Stimulated activated CD4-positive, alpha-beta T cell treated with anti-CD3 and anti-CD28 coated beads, Interleukin-12 subunit alpha, Interleukin-12 subunit beta, amount 100 ng/mL, for 48 hours (primary cell): ENCODE measurements at places on chromosomes 5 and 9.

- DNase-seq: no peak
Observed at GRCh38 chr9:136091582-136092352, 3.3 kb downstream of the NACC2 start.

- DNase-seq: no peak
Observed at GRCh38 chr5:168585119-168585856, 6.1 kb upstream of the PANK3 start.

DNA sequence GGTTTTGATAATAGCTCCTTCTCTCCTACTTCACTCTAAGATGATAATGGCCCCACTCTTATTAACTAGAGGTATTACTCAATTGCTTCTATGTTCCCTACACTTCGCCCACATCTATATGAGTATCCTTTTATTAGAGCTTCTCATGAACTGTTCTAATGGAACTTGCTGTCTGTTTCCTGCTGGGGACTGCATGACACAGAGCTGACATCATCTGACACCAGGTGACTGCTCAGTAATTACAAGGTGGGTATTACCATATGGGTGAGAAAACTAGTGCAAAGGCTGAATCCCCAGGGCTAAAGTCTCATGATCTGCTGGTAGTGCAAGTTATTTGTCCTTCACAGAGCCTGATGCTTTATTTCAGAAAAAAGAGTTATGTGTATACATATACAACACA is 146.2 kb upstream of the PLCXD3 start:
- DNase-seq: no peak

DNA sequence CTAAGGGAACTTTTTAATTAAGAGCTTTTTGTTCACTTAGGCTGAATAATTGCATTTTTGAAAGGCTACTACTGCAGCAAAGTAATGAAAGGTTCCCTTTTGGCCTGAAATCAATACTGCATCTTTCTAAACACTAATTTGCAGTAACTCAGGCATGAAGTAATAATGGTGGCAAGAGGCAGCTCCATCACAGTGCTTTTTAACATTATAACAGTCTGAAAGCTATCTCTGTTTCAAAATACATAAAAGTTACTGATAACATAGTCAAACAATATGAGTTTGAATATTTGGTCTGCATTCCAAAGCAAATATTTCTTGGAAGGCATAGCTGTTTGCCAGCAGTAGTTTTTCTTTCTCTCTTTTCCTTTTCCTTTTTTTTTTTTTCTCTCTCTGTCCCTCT is 113.4 kb downstream of the FBN2 start:
- DNase-seq: no peak

GRCh38 chr5:56305001-56305950 is 72.1 kb upstream of the ANKRD55 start:
- DNase-seq: no peak

- no peak for DNase-seq
Observed at GRCh38 chr5:90802474-90803317, 244.1 kb downstream of the ADGRV1 start.

- DNase-seq: no peak
Observed at GRCh38 chr5:71600783-71601182, 13.6 kb downstream of the MCCC2 start.

GRCh38 chr9:2241461-2241835 is 226.3 kb downstream of the SMARCA2 start:
- DNase-seq: no peak

GRCh38 chr5:79111960-79112702 is 522 bp downstream of the BHMT start:
- DNase-seq: no peak

DNA sequence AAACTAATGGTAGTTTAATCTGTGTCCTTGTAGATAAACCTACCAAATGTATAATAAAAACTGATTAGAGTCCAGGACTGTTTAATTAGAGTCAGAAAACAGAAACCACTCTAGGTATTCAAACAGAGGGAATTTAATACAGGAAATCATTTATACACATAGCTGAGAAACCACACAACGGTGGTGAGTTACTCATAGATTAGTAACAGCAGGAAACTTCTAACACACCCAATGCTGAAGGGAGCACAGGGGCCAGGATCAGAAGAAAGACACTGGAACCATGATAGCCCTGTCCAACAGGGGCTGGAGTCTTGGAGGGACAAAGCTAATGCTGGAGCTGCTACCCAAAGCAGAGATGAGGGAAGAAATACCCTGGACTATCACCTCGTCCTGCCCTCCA is 321.0 kb downstream of the ACTL7B start:
- no peak for DNase-seq

GRCh38 chr5:44275908-44276307 is 113.3 kb downstream of the FGF10 start:
- no peak for DNase-seq

GRCh38 chr5:132055808-132056609 is 4.4 kb upstream of the IL3 start:
- DNase-seq: no peak

DNA sequence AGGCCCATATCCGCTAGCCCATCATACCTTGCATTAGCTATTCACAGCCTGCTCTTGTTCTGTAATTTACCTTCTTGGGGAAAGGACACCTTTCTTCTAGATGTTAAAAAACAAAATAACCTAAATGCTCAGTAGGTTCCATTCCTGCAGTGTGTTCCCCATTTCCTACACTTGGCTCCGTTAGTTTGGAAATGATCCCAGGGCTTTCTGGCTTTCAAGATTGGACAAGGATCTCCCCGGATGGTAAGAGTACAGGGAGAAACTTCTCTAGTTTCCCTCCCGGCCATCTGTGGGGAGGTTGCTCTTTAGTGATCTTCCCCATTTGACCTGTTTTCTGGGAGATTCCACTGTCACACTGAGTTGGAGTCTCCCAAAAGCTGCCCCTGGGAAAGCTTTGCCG is 27.3 kb upstream of the STC2 start:
- DNase-seq: no peak

DNA sequence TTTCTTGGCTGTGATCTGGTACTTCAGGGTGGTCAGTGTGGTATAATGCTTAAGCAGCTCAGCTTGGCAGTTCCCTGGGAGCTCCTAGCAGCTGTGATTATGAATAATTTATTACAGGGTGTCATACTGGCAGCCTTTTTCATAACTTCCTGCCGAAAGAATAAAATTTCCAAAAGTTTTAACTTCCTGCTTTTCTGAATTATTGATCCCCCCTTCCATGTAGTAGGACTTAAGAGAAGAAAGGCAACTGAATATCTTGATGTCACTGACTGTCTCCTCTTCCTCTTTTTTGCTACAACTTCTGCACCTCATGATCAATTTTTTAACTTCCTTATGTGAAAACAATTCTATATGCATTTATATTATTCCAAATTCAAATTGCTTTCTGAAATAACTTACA is 74.3 kb upstream of the SPEF2 start:
- no peak for DNase-seq

DNA sequence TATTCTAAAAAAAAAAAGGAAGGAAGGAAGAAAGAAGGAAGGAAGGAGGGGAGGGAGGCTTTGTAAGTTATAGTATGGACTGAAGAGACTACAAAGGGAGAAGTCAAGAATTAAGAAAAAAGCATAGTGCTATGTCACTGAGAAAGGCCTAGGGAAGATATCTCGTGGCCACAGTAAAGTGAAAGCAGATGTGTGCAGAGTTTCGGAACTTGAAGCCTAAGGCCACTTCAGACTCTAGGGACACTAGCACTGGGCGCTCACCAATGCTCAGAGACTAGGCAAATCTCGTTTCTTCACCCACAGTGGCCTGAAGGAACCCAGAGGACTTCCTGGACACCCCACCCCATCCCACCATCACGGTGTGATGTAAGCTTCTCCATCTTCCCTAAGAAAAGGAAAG is 181.4 kb upstream of the TRPM3 start:
- DNase-seq: no peak

DNA sequence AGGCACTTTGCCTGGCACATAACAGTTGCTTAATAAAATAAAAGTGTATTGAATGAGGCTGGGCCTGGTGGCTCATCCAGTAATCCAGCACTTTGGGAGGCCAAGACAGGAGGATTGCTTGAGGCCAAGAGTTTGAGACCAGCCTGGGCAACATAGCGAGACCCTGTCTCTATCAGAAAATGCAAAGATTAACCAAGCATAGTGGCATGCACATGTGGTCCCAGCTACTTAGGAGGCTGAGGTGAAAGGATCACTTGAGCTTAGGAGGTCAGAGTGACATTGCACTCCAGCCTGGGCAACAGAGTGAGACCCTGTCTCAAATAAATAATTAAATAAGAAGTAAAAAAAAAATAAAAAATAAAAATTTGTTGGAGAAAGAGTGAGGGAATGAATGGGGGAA is 21.2 kb downstream of the TNFAIP8 start:
- DNase-seq: no peak

- DNase-seq: no peak
Observed at GRCh38 chr9:111613436-111614040, 14.1 kb upstream of the PTGR1 start.

DNA sequence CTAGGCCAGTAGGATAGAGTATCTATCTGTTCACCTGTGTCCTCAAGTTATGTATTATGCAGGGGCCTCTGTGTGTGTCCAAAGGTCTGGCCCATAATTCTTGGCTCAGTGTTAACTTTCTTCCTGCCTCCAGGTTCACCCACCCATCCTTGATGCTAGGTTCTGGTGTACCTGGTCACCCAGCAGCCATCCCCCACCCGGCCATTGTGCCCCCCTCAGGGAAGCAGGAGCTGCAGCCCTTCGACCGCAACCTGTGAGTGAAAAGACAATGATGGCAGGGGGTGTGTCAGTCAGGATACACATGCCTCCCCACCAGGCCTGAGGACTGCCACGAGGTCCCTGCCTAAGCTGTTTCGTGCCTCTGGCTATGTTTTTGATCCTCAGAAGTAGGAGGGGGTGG is 27.6 kb downstream of the TCF7 start:
- DNase-seq: no peak

- no peak for DNase-seq
Observed at GRCh38 chr5:39755986-39756385, 331.2 kb upstream of the DAB2 start.

GRCh38 chr5:31442058-31442745 is 89.7 kb downstream of the DROSHA start:
- no peak for DNase-seq

- DNase-seq: no peak
Observed at GRCh38 chr9:78753039-78753438, 456.1 kb downstream of the PSAT1 start.

- no peak for DNase-seq
Observed at GRCh38 chr5:175683231-175683630, 25.4 kb downstream of the HRH2 start.

DNA sequence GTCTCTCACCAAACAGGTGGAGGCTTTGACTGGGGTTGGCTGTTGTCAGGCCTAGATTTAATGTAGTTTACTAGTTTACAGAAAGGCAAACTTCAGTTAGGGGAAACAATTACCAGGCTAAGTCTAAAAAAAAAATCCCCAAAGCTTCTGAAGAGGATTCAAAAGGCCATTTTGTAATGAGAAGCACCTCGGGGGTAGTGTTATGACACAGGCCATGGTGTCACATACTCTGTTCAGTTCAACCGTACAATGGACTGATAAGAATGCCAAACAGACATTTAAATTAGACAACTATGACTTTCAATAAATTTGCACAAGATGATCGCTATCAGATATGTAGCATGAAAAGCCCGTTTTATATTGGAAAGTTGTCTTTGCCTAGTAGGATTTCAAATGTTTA is 120.1 kb upstream of the PCA3 start:
- DNase-seq: no peak

GRCh38 chr9:71005456-71005855 is 116.0 kb downstream of the TRPM3 start:
- no peak for DNase-seq

- DNase-seq: no peak
Observed at GRCh38 chr5:158069838-158070237, 210.9 kb upstream of the CLINT1 start.

DNA sequence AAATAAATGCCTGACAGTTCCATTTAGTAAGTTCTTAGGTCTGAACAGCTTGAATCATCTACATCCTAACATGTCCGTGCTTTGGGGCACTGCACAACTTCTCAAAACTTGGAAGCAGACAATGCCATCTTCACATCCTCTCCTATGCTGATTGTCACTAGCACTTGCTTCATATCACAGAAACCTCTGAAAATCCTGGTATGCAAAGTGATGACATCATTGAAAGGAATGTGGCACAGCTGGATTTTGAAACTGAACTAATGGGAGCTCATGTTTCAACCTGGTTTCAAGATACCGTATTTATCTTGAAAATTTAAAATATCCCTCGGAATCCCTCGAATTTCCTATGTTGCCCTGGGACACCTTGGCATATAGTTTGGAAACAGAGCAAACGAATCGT is 490.2 kb upstream of the DAP start:
- no peak for DNase-seq

- no peak for DNase-seq
Observed at GRCh38 chr9:93266521-93267001, 82.6 kb downstream of the WNK2 start.

DNA sequence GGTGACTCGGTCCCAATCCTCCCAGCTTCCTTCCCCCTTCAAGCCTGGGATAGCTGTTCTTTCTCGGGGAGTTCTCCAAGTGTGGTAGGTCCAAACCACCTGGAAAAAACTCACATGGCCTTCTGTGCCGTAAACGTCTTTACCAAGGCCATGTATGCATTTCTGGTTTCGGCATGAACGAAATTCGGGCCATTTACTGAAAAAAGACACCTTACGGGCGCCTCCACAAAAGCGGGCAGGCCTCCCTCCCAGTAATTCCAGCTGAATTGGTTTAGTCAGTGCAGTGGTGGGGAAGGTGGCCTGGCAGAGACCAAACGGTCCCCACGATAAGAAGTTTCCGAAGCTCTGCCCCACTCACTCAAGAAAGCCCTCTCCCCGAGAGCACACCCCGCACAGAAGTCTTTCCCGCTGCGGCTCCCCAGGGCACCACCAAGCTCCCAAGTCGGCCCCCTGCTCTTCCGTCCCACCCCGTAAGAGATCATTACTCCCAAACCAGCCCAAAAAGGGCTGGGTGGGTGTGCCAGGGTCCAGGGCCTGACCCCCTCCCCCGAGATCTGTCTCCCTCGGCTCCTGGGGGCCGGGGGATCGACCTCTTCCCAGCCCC is 86.3 kb upstream of the MELK start:
- DNase-seq: no peak

- DNase-seq: no peak
Observed at GRCh38 chr5:59548807-59549357, 344.6 kb downstream of the PDE4D start.

- no peak for DNase-seq
Observed at GRCh38 chr9:107541523-107541922, 52.0 kb upstream of the KLF4 start.

DNA sequence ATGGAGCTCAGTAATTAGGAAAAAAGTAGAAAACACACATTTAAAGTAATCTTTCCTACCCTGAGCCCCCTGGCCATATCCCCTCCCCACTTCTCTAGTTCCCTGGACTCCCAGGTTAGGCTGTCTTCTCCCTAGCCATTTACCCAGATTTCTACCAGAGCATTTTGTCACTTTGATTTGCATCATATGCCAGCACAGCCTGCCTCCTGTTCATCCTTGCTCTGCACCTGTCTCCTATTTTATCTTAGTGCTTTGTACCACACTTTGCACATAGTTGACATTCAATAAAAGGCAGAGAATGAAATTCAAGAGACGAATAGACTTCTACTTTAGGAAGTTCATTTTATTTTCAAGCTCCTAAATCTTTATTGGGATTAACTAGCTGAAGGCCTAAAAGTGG is 344.5 kb downstream of the EBF1 start:
- no peak for DNase-seq

- no peak for DNase-seq
Observed at GRCh38 chr9:98222885-98223691, 30.7 kb upstream of the CORO2A start.
